ENCODE measurements at places on chromosomes 13 and 19.

GRCh38 chr19:55382522-55383054 lies 1.5 kb downstream of the TMEM238 start:
- DNase-seq, result no peak

DNA sequence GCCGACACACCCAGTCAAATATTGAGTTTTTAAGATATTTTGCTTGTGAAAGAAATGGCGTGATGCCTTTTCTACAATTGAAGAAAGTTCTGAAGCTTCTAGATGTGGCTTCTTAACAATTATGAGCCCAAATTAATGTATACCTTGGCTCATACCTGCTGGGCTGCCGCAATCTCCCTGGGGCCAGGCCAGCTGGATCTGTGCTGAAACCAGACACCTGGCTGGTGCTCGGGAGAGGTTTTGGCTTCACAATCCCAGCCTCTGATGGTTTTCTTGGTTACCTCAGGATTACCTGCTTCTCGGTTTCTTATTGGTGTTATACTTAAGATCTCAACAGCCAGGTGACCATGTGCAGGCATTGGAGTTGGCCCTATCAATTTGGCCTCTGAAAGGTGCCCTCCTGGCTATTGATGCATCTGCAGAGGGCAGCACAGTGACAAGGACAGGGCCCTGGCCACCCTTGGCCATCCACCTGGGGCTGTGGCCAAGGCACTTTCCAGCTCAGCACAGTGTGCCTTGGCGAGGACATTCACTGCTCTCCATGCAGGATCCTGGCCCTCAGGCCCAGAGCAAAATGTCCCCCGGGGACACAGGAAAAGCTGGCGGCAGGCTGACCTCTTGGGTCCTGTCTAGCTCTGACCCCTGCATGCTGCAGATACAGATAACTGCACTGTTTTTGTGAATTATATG lies 305.0 kb downstream of the ZNF536 start:
- no peak for DNase-seq

- DNase-seq, result no peak
These were observed 109.0 kb downstream of the TNFRSF19 start for GRCh38 chr13:23679220-23679619.

DNA sequence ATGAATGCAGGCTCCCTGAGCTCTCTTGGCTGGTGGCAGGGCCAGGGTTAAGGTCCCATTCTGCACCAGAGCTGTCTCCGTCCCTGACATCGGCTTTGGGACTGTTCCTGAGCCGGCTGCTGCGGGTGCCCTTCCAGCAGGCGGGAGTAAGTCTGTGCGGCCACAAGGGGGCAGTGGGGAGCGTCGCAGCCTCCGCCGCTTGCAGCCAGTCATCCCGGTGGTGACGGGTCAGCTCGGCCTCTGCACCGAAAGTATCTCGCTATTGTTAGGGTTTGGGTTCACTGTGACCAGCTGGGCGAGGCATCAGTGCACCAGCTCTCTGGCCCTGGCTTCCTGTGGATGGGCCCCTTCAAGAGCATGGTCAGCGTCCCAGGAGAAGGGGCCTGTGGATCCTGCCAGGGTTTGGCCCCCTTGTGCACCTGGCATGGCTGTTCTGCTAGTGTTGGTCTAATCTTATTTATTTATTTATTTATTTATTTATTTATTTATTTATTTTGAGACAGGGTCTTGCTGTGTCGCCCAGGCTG lies 15.1 kb downstream of the NDUFB7 start:
- DNase-seq, result peak; percentile 49

GRCh38 chr13:21086929-21087328 lies 25.5 kb upstream of the LATS2 start:
- no peak for DNase-seq

- DNase-seq, result no peak
These were observed 767.6 kb upstream of the SLITRK1 start for GRCh38 chr13:84649853-84650252.

DNA sequence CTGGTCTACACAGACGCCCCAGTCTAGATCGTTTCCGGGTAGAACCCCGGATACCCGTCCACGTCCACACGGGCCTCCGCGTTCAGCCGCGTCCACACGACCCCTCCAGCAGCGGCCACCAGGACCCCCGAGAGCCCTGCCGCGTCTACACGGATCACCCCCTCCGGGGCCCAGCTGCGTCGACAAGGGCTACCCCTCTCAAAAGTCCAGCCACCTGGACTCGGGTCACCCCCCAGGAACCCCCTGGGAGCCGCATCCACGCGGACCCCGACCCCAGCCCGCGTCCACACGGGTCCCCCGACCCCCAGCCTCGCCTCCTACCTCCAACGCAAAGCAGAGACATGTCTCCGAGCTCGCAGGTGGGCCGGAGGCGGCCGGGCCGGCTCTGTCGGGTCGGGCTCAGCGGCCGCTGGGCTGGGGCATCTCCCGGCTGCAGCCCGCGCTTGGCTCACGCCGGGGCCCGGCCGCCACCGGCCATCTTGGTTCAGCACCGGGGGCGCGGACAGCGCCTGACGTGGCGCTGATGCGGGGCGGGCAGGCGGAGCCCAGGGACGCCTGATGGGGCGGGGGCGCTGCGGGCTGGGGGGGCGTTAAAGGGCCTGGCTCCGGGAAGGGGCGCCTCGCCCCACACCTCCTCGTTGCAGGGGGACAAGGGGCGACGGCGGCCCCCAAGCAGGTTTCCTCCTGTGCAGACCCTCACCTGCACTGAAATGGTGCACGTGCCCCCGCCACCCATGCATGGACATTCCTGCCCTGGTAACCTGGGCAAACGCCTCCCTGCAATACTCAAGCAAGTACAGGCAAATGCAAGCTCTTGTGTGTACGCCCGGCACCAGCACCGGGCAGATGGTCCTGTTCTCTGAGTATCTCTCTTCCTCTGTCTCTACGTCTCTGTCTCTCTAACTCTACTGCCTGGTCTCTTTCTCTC lies at the start of gene UNC13A:
TSS of gene UNC13A (minus strand) at position 498 of the 928 bp plus-strand sequence. CDS start at position 343, 155 bp downstream.
- DNase-seq, result peak; percentile 24

DNA sequence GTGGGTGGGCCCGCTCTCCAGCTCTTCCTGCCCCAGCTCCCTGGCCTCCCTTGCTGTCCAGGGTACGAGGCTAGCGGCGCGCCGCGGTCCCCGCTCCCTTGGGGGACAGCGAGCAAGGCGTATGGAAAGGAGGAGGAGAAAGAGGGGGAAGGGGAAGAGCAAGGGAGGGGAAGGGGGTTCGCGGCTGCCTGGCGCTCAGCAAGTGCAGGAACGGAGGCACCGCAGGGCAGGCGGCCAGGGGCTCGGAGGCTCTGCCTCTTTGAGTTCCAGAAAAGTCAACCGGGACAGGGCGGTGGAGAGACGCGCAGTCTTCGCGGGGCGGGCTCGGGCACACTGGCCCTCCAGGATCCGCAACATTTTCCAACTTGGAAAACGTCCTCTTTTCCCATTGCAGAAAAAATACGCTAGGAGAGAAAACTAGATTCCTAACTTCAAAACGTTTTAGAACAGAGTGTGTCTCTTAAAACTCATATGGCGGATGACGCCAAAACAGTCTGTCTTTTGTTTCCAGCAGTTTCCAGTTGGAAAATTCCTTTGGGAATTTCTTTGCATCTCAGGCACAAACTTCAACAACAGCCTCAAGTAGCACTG lies 23.1 kb upstream of the TNFRSF19 start:
- DNase-seq, result no peak

DNA sequence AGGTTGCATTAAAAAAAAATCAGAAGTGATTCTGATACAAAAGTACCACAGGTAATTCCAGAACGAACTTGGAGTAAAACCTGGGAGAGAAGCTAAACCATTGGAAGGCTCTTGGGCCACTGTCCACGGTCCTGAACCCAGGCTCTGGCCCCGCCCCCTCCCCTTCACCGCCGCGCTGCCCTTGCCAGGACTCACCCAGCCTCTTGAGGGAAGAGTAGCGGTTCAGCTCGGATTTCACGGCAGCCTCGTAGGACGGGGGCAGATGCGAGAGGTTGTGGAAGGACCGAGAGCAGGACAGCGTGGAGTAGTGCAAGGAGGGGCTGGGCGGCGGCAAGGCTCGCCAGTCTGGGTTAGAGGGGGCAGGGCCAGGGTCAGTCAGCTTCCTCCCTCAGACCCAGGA lies 5.7 kb downstream of the SHISA7 start:
- peak; percentile 48 for DNase-seq

- DNase-seq, result no peak
These were observed 90.5 kb downstream of the RNASEH2B start for GRCh38 chr13:51000061-51000460.
